ENCODE measurements at places on chromosomes 6 and 20.

DNA sequence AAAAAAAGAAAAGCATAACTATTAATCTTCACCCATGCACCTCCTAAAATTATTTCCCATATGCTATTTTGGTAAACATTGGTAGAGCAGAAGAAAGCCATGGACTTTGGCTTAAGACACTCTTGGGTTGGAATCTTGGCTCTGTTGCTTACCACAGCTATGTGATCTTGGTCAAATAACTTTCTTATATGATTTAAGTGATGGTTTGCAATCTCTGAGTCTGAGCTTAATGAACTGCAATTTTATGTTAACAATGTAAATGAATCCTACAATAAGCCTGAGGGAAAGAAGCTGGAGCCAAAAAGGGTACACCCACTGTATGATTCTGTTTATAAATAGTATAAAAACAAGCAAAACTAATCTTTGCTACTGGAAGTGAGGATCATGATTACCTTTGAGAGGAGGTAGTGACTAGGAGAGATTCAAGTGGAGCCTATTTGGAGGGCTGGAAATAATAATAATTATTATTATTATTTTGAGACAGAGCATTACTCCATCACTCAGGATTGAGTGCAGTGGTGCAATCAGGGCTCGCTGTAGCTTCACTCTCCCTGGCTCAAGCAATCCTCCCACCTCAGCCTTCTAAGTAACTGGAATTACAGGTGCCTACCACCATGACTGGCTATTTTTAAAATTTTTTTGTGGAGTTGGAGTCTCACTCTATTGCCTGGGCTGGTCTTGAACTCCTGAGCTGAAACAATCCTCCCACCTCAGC is 34.5 kb downstream of the ABRACL start:
- no peak for DNase-seq

DNA sequence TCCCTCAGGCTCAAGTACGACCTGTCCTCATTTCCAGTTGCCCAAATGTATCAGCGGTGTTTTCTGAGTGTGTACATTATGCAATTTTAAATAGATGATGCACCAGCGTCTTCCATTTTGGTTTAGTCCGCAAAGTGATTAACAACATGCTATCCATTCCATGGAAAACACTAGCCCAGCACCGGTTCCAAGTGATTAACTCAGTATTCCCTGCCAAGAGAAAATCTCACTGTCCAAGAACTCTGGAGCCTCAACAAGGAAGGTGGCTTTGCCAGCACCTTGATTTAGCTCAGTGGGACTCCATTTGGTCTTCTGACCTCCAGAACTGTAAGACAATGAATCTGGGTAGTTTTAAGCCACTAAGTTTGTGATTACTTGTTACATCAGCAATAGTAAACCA is 107.2 kb downstream of the FOXC1 start:
- no peak for DNase-seq

DNA sequence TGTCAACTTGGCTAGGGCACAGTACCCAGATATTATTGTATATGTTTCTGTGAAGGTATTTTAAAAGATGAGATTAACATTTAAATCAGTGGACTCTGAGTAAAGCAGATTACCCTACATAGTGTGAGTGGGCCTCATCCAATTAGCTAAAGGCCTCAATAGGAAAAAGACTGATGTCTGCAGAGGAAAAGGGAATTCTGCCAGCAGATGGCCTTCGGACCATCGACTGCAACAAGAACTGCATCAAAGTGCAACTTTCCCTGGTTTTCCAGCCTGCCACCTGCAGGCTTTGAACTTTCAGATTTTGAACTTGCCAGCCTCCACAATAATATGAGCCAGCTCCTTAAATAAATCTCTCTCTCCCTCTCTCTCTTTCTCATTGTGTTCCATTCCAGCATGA is 80.5 kb downstream of the IMPG1 start:
- DNase-seq: no peak

- no peak for DNase-seq
Observed at GRCh38 chr6:101879782-101880181, 486.3 kb downstream of the GRIK2 start.

- no peak for DNase-seq
Observed at GRCh38 chr20:44970243-44970757, 4.0 kb downstream of the STK4 start.

DNA sequence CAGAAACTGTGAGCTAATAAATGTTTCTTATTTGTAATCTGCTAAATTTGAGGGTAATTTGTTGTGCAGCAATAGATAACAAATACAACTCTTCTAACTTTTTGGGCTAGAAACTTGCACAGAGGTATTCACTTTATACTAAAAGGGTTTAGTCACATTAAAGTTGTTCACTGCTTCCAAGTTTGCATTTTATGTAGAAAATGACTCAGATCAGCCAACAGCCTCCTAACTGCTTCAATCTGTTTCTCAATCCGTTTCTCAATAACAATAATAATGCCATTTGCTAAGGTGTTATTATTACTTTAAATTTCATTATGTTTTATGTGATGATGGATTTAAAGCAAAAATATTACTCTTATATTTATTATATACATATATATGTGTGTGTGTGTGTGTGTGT is 213.9 kb downstream of the CENPW start:
- no peak for DNase-seq

DNA sequence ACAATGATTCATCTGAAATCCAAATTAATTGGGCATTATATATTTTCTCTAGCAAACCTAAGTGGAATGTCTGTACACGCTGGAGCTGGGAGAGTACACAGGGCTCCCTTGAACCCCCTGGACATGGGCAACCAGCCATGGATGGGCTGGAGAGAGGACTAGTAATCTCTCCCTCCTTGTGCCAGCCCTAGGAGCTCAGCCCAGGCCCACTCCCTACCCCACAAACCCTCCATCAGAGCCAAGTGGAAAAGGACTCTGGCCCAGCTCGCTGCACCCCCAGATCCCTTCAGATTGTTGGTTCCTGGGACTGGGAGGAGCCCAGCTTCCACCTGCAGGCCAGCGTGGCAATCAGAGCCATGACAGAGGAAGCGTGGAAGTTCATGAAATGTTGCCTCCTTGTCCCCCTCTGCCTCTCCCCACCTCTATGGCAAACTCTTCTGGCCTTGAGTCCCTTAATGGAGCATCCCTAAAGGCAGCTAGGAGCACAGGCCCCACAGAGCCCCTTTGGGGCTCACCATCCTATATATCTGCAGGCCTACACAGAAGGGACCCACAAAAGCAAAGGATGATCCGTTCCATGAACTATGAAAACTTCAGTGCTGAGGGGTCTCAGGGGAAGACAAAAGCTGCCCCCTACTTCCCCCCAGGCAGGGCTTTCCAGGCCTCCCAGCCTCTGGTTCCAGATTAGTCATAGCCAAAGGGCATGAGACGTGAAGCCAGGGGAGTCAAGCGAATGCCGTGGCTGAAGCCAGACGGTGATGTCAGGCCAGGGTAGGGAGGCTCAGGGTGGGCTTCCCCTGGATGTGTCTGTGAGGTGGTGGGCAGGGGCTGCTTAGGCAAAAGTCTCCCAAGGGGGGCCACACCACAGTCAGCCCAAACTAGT is 126.4 kb upstream of the MAFB start:
- no peak for DNase-seq

- DNase-seq: no peak
Observed at GRCh38 chr6:32192608-32193039, at the start of gene GPSM3. Gene GPSM3, minus strand, starts transcription at chr6:32192643. Its CDS starts 130 bp downstream, at chr6:32192513.

GRCh38 chr6:164109770-164110140 is 695.2 kb downstream of the QKI start:
- no peak for DNase-seq

- no peak for DNase-seq
Observed at GRCh38 chr6:41231246-41231645, 3.1 kb downstream of the TREML4 start.

GRCh38 chr6:148182378-148182777 is 160.3 kb upstream of the SASH1 start:
- DNase-seq: no peak

DNA sequence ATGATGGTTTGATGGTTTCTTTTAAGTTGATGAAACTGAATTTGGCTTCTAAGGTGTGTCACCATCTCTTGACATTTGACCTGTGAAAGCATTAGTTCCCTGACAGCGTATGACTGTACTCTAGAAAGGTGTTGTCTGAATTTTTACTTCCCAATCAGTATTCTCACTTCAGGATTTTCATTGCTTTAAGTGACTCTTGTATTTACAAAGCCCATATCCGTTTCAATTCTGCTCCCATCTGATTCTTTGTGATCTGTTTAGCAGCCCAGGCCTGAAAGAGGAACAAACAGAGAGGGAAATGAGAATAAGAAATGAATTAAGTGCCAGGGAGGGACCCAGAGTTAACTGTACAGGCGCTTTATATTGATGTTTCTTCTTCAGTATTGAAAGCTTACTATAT is 73.7 kb downstream of the FARS2 start:
- no peak for DNase-seq

- DNase-seq: peak; percentile 75
Observed at GRCh38 chr20:62652041-62652893, 10.0 kb downstream of the SLCO4A1 start.

DNA sequence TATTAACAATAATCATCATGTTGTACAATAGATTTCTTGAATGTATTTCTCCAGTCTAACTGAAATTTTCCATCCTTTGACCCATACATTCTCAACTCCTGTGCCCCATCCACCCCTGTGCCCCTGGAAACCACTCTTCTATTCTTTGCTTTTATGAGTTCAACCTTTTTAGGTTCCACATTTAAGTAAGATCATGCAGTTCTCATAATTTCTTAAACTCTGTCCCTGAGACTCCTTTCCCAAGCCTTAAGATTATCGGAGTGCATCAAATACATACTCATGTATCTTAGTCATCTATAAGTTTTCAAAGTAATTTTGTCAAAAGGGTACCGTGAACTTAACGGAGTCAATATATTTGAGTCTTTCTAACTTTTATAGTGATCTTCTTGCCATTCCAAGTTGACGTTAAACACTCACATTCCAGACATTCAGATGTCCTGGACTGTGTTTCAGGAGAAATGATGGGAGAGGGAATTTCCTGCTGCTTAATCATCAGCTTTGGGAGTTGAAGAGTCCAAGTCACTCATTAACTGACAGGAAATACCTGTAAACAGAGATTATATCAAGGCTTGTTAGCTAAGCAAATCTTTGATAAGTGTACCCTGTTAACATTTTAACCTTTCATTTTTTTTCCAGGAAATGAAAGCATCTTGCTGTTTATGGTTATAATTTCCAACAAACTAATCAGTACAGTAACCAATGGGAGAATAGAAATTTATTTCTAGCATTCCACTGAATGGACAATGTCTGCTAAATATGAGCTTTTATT is 73.3 kb downstream of the ADGRG6 start:
- no peak for DNase-seq

- DNase-seq: no peak
Observed at GRCh38 chr20:11205769-11206362, 532.1 kb upstream of the JAG1 start.

DNA sequence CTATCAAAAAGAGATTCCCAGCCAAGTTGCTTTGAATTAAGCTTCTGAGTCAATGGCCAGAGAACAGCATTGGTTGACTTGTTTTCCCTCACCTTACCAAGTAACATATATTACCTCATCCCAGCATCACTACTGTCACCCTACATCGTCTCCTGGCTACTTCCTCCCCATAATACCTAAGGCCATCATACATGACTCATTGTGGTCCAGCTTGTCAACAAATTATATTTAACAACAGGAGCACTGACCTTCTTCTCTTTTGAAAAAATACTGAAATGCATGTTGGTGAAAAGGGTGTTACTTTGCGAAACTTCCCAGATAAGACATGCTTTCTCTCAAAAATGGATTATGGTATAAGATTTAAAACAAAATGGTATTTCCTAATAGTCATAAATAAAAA is 106.9 kb downstream of the TBX18 start:
- DNase-seq: no peak

GRCh38 chr6:135261872-135262725 is 81.0 kb downstream of the MYB start:
- DNase-seq: no peak

DNA sequence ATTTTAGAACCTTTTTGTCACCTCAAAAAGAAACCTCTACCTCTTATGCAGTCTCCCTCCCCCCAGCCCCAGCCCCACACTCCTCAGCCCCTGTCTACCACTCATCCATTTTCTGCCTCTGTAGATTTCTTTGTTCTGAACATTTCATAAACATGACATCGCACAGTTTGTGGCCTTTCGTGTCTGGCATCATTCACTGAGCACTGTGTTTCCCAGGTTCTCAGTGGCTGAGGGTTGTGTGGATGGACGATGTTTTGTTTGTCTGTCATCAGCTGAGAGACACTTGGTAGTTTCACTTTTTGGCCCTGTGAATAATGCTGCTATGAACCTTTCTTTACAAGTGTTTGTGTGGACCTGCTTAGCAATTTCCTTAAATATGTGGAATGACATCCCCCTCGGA is 64.5 kb downstream of the FAM120B start:
- no peak for DNase-seq

DNA sequence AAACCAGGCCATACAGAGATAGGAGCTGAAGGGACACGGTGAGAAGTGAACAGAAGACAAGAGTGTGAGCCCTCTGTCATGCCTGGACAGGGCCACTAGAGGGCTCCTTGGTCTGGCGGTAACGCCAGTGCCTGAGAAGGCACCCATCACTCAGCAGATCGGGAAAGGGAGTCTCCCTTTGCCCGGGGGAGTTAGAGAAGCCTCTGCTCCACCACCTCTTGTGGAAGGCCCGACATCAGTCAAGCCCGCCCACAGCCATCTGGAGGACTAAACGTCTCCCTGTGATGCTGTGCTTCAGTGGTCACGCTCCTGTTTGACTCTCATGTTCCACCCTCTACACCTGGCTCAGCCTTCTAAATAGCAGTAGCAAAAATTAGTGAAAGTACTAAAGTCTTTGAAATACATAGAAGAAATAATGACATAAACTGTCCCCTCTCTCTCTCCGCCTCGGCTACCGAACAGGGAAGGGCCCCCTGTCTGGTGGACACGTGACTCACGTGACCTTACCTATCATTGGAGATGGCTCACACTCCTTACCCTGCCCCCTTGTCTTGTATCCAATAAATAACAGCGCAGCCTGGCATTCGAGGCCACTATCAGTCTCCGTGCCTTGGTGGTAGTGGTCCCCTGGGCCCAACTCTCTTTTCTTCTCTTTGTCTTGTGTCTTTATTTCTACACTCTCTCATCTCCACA is 66.7 kb downstream of the RPP21 start:
- DNase-seq: peak; percentile 7

- no peak for DNase-seq
Observed at GRCh38 chr6:4732691-4733315, 43.4 kb upstream of the CDYL start.

GRCh38 chr20:56343861-56344381 is 14.9 kb upstream of the FAM210B start:
- peak; percentile 25 for DNase-seq

GRCh38 chr6:131382631-131383030 is 190.4 kb upstream of the ARG1 start:
- no peak for DNase-seq

GRCh38 chr6:139764498-139764986 is 390.1 kb upstream of the CITED2 start:
- DNase-seq: peak; percentile 29

Data from putamen (tissue), 1 donor.